ENCODE measurements at places on chromosomes 1 and 21. TPM values are rescaled to one million over a fixed set of nuclear protein-coding genes. Genes with fewer than 3 reads are reported as not detected.
A peak's percentile ranks its signal among the peaks of the same experiment; 100 is the strongest.

The C1QB gene
- 0.79 TPM for total RNA-seq

The DPT gene
- total RNA-seq = not detected

The TNFRSF8 gene
- total RNA-seq = 0.22 TPM

The ZNF683 gene
- total RNA-seq = 9.9 TPM

The ARMH1 gene
- total RNA-seq = 95.7 TPM

DNA sequence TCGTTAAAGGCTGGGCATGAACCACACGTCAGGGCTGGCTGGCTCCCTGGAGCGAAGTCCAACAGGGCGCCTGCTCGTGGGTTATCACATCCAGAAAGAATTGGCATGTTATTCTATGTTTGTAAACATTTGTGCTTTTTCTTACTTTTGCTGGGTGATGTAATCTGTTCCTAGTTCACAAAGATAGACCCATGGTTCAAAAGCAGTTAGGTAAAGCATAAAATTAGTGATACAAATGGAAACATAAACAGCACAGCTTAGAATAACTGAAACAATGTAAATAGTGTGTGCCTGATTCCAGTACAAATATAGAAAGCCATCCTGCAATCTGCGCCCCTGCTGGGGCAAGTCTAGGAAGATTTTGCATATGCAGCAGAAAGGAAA is 184.0 kb upstream of the C1orf174 start:
- no peaks in the 10 kb centered on the region for H3K36me3 ChIP-seq
- no peak overlapping the region for H3K27ac ChIP-seq
- peaks cover 4% of the 10 kb centered on the region for H3K27me3 ChIP-seq
- H3K4me3 ChIP-seq = no peak overlapping the region
- no peaks in the 10 kb centered on the region for H3K4me1 ChIP-seq

GRCh38 chr1:233998891-233999290 is 94.4 kb downstream of the SLC35F3 start:
- H3K27ac ChIP-seq = no peak overlapping the region
- H3K4me3 ChIP-seq = no peak overlapping the region
- no peaks in the 10 kb centered on the region for H3K36me3 ChIP-seq

DNA sequence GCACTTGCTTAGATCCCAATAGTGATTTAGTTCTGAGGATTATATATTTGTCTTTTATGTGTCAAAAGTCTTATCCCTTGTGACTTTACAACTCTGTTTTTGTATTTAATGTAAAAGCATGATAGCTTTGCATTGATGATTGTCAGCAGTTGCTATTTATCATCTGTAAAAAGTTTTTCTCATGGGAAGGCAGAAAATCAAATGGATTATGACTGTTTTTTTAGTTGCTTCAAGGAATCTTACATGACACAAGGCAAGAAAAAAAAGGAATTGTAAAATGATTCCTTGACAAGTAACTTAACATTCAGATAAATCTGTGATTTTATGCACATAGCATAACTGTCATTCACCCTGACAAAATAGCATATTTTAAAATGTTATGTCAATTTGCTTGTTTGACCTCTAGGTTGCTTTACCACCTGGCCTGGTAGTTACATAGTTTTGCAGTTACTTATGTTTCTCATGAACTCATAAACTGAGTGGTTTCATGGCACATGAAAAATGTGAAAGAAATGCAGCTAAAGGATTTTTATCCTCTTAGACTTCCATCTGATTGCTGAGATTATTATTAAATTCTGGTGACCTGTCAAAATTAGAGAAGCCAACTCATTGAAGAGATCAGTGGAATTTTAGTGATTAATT is 622.6 kb downstream of the ADGRL2 start:
- no peak overlapping the region for H3K27ac ChIP-seq
- H3K36me3 ChIP-seq = no peaks in the 10 kb centered on the region
- no peaks in the 10 kb centered on the region for H3K4me1 ChIP-seq
- H3K27me3 ChIP-seq = peaks cover 2% of the 10 kb centered on the region
- no peak overlapping the region for H3K4me3 ChIP-seq

DNA sequence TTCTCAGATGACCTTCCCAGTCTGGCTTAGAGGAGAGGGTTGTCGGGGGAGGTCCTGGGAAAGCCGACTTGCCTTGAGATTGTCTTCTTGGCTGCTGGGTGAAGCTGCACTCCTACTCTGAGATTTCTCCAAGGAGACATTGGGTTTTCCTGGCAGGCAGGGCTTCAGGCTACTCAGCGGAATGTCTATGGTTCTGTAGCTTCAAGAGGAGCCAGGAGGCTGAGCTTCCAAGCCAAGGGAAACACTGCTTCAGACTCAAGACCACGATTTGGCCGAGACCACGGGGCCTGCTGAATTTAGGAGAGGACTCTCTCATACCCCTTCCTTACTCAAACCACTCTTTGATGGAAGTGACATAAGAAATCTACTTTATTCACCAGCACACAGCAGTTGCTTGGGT is 67.8 kb downstream of the NTMT2 start:
- no peak overlapping the region for H3K27ac ChIP-seq
- no peak for DNase-seq

- H3K4me1 ChIP-seq = no peaks in the 10 kb centered on the region
- H3K27ac ChIP-seq = no peak overlapping the region
- no peaks in the 10 kb centered on the region for H3K27me3 ChIP-seq
- no peak for DNase-seq
- no peaks in the 10 kb centered on the region for H3K36me3 ChIP-seq
- H3K4me3 ChIP-seq = no peak overlapping the region
Observed at GRCh38 chr1:73576083-73576482, 621.9 kb downstream of the LRRIQ3 start.

DNA sequence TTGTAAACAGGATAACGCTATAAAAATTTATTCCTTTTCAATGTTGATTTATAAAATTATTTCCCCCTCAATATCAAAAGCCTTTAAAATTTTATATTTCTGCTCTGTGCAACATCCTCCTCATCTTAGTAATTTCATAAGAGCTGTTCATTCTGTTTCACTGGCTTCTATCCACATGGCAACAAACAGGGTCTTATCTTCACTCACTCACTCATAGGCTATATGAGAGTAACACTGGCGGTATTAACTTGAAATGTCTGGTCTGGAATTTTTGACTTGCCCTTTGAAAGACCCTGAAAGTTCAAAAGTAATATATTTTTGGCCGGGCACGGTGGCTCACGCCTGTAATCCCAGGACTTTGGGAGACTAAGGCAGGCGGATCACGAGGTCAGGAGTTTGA is 77.4 kb upstream of the KRTAP11-1 start:
- H3K27ac ChIP-seq = no peak overlapping the region
- H3K4me3 ChIP-seq = no peak overlapping the region
- no peak for DNase-seq
- H3K4me1 ChIP-seq = no peaks in the 10 kb centered on the region
- no peaks in the 10 kb centered on the region for H3K36me3 ChIP-seq

DNA sequence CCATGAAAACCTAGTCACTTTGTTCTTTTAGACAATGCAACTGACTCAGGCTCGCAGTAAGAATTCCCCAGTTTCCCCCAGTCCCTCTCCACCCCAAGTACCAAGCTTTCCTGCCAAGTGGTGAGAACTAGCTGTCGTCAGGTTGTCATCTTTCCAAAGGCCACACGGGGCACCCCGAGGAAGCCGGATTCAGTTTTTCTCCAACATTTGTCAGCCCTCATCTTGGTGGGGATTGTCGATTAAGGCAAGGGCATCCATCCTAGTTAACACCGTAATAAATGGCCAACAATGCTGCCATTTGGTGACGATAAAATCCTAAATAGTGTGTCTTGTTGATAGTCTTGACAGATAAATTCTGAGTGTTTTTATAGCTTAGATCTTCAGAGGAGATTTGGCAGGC is 55.9 kb upstream of the PROX1 start:
- no peaks in the 10 kb centered on the region for H3K36me3 ChIP-seq
- H3K27me3 ChIP-seq = no peaks in the 10 kb centered on the region
- no peaks in the 10 kb centered on the region for H3K4me1 ChIP-seq
- no peak for DNase-seq

DNA sequence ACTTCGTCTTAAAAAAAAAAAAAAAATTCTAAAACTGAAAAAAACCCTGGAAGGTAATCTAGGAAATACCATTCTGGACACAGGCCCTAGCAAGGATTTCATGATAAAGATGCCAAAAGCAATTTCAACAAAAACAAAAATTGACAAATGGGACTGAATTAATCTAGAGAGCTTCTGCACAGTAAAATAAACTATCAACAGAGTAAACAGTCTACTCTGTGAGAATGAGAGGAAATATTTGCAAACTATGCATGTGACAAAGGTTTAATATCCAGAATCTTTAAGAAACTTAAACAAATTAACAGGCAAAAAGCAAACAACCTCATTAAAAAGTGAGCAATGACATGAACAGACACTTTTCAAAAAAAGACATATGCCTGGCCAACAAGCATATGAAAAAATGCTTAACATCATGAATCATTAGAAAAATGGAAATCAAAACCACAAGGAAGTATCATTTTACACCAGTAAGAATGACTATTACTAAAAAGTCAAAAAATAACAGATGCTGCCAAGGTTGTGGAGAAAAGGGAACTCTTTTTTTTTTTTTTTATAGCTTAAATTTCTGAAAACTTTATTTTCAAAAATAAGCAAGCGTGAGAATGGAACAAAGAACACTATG is 29.4 kb upstream of the RNPC3 start:
- no peak overlapping the region for H3K4me3 ChIP-seq
- H3K27me3 ChIP-seq = peaks cover 3% of the 10 kb centered on the region
- no peak for DNase-seq
- H3K27ac ChIP-seq = no peak overlapping the region
- no peaks in the 10 kb centered on the region for H3K36me3 ChIP-seq

DNA sequence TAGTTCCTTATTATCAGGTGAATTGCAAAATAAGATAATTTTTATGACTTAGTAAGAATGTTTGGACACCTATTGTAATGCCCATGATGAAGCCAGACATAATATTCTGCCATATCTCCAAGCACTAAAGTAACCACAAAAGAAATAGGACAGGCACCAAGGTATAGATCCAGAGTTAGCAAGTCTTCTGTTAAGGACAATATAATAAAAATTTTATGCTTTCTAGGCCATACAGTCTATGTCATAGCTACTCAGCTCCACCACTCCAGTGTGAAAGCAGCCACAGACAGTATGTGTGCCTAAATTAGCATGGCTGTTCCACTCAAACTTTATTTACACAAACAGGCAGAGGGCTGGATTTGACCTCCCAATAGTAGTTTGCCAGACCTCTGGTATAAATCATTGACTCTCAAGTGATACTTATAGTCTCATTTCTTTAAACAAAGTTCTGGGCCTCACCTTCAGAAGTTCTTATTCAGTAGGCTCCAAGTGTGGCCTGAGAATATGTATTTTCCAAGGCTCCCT is 88.3 kb downstream of the SCMH1 start:
- no peaks in the 10 kb centered on the region for H3K4me1 ChIP-seq
- no peak overlapping the region for H3K27ac ChIP-seq
- peaks cover 14% of the 10 kb centered on the region for H3K36me3 ChIP-seq
- no peak for DNase-seq
- no peaks in the 10 kb centered on the region for H3K27me3 ChIP-seq

DNA sequence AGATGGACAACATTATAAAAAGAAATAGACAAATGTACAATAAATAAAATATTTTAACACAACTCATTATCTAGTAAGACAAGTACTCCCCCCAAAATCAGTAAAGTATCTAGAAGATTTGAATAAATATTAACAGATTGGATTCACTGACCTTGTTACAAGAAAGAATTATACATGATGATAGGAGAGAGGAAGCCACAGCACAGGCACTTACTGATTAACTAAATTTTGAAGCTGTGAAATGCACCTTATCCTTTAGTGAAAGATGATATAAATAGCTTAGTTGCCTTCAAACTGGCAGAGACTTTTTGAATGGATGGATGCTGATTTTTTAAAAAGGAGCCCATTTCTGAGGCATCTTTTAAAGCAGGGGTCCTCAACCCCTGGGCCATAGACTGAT is 8.5 kb downstream of the CR1 start:
- no peak overlapping the region for H3K27ac ChIP-seq
- H3K36me3 ChIP-seq = no peaks in the 10 kb centered on the region
- H3K4me3 ChIP-seq = no peak overlapping the region
- peaks cover 33% of the 10 kb centered on the region for H3K27me3 ChIP-seq
- H3K4me1 ChIP-seq = no peaks in the 10 kb centered on the region

DNA sequence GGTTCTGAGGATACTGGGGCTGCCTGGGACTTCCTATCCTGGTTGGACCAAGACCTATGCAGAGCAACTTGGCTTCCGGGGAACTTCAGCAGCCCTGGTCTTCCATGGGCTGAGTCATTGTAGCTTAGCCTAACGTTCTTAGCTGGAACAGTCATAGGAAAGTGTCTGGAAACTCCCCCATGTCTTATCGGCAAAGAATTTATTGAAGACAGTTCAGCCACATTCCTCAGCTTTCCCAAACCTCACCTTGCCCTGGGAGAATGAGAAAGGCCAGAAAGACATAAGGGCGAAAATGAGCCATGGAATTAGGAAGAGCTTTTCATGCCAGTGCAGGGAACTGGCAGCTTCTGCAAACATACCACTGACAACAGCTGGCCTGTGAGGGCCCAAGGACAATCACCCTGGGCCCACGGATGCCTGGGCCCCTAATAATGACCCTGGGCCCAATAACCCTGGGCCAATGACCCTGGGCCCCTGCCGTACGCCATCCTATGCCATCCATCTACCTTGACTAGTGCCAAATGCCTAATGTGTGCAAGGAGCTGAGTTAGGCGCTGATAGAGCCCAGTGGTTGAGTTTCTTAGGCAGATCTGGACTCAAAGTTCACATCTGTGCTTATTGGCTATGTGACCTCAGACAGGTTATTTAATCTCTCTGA is 114.4 kb upstream of the GADD45A start:
- no peak overlapping the region for H3K27ac ChIP-seq
- H3K4me1 ChIP-seq = no peaks in the 10 kb centered on the region
- H3K36me3 ChIP-seq = no peaks in the 10 kb centered on the region
- H3K4me3 ChIP-seq = no peak overlapping the region
- DNase-seq = no peak

GRCh38 chr1:40094466-40095110 is 2.5 kb downstream of the PPT1 start:
- peaks cover 2% of the 10 kb centered on the region for H3K27me3 ChIP-seq
- H3K36me3 ChIP-seq = peaks cover 17% of the 10 kb centered on the region
- no peak for DNase-seq
- H3K4me1 ChIP-seq = peaks cover 28% of the 10 kb centered on the region
- peak overlapping the region; percentile 37 for H3K27ac ChIP-seq

DNA sequence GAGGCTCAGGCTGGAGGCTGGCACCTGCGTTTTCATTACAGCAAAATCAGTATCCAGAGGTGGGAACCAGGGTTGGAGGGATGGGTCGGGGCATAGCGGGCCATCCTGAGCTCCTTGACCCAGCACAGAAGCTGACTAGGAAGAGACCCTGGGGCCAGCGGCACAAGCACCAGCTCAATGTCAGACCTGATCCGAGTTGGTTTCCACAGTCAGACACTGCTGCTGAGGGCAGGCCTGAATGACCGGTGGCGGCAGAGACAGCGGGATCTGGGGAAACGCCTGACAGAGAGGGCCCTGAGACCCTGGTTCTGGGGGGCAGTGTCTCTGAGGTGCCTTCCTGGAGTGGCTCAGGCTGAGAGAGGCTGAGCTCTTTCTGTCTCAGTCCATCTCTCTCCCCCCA is 162.0 kb upstream of the C1orf174 start:
- no peaks in the 10 kb centered on the region for H3K36me3 ChIP-seq
- DNase-seq = no peak
- no peak overlapping the region for H3K4me3 ChIP-seq
- no peaks in the 10 kb centered on the region for H3K27me3 ChIP-seq

GRCh38 chr1:9942399-9942938 is 722 bp downstream of the LZIC start:
- H3K27me3 ChIP-seq = no peaks in the 10 kb centered on the region
- DNase-seq = no peak
- peaks cover 3% of the 10 kb centered on the region for H3K36me3 ChIP-seq
- H3K4me1 ChIP-seq = peaks cover 5% of the 10 kb centered on the region
- peak overlapping the region; percentile 98 for H3K4me3 ChIP-seq
- H3K27ac ChIP-seq = peak overlapping the region; percentile 97
